ENCODE measurements at places on chromosomes 1 and 21.

- DNase-seq, result no peak
Measured at GRCh38 chr1:209620487-209620884, 31.7 kb downstream of the LAMB3 start.

DNA sequence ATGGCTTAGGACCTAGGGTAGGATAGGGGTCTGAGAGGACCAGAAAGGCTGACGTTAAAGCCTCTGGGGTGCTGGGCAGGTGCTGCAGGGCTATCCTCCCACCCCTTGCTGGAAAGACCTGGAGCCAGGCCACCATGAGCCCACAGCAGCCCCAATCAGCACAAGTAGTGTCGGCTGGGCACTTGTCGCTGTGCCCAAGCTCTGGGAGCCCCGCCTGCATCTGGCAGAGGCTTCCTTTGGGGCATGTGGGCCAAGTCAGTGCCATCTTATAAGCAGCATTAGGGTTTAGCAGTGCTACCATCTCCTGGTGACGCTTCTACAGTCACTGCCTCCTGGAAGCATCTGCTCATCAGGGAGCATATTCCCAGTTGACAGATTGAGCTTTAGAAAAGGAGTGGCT lies 31.3 kb downstream of the MAN1C1 start:
- DNase-seq, result no peak

- DNase-seq, result no peak
Measured at GRCh38 chr21:18089786-18090185, 154.8 kb upstream of the CHODL start.

- DNase-seq, result no peak
Measured at GRCh38 chr1:244730934-244731434, 78.1 kb downstream of the DESI2 start.

- no peak for DNase-seq
Measured at GRCh38 chr1:80282536-80282935, 1276.0 kb upstream of the ADGRL4 start.

DNA sequence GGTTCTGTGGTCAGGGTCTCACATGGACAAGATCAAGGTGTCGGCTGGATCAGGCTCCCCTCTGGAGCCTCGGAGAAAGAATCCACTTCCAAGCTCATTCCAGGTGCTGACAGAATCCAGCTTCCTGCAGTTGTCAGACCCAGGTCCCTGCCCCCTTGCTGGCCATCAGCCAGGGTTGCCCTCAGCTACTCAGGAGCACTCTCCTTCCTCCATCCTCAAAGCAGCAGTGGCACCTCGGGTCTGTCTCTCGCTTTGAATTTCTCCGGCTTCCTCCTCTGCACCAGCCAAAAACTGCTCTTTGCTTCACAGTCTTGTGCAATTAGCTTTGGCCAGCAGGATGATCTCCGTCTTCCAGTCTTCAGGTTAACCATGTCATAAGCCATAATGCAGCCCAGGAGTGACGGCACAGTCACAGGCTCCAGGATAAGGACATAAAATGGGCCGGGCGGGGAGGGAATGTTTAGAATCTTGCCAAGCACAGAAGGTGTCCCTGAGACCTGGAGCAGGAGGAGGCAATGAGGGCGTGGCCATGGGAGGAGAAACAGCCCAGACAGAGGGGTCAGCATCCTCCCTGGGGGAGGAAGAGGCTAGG lies 79.4 kb upstream of the SLC25A33 start:
- DNase-seq, result no peak

- no peak for DNase-seq
Measured at GRCh38 chr1:177872308-177872900, 97.5 kb downstream of the SEC16B start.

DNA sequence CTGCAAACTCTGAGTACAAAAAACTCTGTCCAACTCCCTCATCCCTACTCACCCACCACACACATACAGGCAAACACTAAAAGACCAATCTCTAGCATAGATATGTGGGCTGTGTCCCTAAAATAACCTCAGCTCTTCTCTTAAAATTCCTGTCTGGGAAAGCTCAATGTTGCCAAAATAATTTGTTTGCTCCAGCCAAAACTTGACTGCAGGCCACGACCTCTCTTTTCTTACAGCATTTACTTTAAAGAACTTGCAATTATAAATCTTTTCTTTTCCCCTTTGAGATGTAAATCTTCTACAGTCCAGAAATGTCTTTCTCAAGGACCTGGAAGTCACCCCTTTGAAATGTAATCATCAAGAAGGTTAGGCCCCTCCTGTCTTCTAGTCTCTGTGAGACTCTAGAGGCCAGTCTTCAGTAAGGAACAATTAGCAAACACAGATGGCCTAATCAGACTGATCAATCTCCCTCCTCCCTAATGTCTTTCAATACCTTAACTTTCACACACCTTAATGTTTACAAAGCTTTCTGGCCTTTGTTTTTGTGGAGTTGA lies 483.6 kb upstream of the RGS18 start:
- DNase-seq, result no peak

DNA sequence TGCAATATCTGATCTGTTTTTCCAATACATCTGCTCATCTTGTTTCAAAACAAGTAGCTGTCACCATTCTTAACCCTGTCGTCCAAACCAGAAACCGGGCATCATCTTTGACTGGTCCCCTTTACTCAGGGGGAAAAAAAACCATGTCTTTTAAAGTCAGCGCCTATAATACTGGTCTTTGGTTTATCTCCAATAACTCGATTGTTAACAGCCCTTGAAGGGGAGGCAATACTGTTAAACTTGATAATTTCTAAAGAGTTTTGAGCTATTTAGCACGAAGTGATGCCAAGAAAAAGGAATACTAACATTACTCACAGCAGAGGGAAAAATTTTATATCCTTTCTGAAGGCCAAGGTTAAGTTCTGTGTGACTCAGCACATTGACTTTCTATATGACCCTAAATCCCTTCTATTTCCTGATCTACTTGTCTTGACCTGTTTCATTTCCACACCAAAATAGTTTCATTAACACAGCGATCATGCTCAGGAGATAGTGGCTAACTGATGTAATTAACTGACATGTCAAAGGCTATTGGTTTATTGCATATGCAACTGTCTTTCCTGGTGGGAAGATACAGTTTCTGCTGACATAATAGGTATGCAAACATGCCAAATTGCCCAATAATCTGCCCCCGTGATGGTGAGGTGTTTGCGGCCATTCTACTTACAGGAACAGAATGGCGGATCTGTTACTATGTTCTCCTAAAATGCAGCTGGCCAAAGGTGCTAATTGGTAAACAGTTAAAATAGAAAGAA lies 59.1 kb downstream of the NFIA start:
- DNase-seq, result no peak

DNA sequence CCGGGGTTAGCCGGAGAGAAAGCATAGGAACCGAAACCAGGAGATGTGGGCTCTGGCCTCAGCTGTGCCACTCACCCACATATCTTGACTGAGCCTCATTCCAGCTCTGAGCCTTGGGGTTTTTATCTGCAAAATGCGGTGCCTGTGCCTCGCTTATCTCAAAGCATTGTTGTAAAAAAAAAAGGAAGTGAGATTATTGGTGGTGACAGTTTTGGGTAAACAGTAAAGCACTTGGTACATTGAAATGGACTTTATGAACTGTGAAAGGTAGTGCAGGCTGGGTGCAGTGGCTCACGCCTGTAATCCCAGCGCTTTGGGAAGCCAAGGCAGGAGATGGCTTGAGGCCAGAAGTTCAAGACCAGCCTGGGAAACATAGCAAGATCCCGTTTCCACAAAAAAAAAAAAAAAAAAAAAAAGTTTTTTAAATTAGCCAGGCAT lies 3.8 kb downstream of the PTAFR start:
- DNase-seq, result peak; percentile 47

DNA sequence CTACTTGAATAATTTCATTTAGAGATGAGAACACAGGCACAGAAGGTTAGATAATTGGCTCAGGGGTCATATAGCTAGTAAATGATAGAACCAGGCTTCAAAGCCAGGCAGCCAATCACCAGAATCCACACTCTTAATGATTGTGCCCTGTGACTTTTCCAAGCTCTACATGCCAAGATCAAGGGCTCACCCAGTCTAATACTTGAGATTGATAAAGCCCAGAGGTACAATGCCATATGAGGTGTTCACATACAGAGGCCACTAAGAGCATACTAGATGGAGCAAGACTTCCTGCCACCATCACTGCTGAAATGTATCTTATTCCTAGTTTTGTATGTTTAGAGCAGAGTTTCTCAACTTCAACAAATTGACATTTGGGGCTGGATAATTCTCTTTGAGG lies 40.9 kb upstream of the MCOLN3 start:
- no peak for DNase-seq

- DNase-seq, result no peak
Measured at GRCh38 chr1:80994934-80995333, 805.8 kb upstream of the ADGRL2 start.

- no peak for DNase-seq
Measured at GRCh38 chr1:87400813-87401212, 72.1 kb downstream of the LMO4 start.

- DNase-seq, result no peak
Measured at GRCh38 chr1:36948147-36948546, 86.2 kb downstream of the GRIK3 start.

DNA sequence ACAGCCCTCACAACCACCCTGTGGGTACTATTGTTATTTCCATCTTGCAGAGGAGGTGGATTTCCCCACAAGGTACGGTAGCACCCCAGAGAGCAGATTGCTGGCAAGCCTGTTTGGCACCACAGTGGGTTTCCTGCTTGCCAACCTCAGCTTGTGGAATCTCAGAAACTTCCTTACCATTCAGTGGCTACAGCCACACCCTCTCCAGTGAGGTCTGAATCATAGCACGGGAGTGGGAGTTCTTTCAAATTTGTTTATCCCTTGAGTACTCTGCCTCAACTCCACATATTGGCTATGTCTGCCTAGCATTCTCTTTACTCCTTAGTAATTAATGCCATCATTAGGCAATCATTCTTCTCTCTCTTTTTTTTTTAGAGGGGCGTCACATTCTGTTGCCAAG lies 162.1 kb downstream of the PTPRU start:
- no peak for DNase-seq

DNA sequence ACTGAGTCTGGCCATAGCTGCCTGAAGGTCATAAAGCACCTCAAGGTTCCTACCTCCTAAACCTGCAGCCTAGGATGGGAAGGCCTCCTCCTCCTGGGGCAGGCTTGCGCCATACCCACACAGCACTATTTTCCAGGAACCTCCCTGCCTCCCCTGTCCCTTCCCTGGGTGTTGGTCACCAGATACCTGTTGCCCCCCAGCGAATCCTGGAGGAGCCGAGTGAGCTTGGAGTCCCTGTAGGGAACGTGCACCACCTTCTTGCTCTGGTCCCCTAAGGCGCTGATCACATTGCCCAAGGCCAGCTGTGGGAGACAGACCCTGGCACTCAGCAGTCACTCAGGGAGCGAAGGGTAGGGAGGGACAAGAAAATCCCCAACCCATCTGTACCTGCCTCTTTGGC lies 19.4 kb downstream of the KIF21B start:
- no peak for DNase-seq

- no peak for DNase-seq
Measured at GRCh38 chr1:26991310-26992116, 2.0 kb upstream of the TRNP1 start.

GRCh38 chr1:70855203-70855602 lies 192.4 kb downstream of the PTGER3 start:
- no peak for DNase-seq

DNA sequence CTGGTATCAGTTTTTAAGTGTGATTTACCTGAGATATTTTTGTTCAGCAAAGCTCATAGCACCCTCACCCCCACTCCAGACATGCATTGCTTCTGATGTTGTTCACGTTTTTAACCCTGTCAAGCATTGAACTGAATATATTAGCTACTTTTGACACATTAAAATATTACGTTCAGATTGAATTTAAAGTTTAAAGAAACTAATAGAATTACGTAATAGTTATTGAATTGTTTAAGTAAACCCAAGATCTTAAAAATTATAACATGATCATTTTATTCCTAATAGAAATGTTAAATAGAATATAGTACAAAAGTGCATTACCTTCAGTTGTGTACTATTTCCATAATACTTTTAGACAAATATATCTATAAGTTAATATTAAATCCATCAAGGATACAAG lies 18.9 kb downstream of the GLRX2 start:
- no peak for DNase-seq

DNA sequence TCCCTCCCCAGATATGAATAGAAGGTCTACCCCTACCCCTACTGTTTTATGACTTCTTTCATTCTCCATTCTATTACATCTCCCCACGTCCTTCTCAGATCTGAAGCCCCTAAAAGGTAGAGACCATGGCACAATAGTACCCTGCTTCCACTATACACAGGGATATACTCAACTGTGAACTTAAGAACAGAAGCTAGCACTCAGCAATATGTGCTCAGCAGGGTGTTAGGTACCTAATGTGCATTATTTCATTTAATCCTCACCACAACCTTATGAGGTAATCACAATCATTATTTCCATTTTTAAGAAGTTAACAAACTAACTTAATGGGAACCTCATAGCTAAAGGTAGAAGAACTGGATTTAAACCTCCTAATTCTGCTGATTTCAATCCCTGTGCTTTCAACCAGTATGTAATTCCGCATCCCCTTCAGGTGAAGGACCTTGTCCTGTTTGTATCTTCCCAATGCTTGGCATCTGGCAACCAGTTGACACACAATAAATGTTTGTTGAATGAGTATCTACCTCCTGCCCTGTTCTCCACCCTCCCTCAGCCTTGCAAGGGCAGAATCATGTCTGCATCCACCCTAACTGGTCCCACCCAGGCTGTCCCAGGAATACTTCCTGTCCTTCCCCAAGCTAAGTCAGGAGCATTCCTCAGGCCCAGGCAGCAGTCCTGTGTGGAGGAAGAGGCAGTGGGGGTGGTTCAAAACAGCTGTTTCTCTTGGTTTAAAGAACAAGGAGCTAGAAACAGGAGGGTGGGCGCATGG lies 6.5 kb downstream of the DENND2D start:
- no peak for DNase-seq

DNA sequence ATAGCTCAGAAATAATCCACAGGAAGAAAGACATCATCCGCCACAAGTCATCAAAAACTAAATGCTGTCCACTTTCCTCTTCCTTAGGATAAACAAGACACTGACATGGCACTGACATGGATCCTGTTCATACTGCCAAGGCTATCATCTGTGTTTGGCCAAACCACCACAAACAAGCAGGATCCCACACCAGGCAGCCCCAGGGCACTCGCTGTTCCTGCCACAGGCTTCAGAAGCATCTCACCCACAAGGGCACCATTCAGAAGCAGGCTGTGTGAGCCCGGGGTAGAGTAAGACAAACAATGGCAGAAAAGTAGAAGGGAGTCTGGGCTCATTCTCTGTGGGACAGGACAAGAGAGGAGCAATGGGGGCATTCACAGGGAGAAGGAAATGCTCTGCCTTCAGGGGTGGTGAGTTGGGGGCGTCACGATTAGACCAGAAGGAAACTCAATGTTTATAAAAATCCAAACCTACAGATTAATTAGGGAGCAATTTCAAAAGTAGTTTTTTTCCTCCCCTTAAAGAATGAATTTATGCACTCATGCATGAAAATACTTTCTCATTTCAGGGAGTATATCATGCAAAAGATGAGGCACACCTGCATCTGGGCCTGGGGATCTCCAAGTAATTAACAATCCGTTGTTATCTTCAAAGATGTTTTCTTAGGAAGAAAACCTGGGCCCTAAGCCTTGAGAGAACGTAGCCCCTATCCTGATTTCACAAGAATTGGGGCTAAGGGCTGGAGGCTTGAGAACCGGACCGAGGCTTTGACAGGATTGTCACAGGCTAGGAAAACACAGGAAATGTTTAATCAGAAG lies 43.3 kb upstream of the ATP1A1 start:
- DNase-seq, result no peak

All from activated B cell treated with CpG ODN at 0.5 μM for 24 hours (primary cell).